Activated CD4-positive, alpha-beta T cell treated with anti-CD3 and anti-CD28 coated beads, Interleukin-2, Interleukin-4, amounts not matched to agents 100 ng/mL and 50 ng/mL, durations not matched to agents 16 hours and 8 hours (primary cell): ENCODE measurements at places on chromosomes 12 and 14.

DNA sequence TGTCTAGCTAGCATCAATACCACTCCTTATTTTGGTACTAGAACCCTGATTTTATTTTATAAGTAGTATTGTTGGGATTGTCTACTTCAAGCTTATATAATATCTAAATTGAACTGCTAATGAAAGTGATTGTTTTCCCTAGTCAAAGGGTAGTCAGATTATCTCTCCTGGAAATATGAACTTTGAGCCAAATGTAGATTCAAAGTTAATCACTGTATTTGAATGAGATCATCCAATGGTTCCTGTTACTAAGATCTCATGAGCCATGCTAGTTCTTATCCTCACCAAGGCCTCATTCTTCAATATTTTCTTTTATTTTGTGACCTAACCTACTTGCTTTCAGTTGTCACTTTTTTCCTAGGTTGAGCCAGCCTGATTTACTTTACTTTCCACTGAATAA, 276.7 kb downstream of the RASSF9 start:
- no peak for DNase-seq

DNA sequence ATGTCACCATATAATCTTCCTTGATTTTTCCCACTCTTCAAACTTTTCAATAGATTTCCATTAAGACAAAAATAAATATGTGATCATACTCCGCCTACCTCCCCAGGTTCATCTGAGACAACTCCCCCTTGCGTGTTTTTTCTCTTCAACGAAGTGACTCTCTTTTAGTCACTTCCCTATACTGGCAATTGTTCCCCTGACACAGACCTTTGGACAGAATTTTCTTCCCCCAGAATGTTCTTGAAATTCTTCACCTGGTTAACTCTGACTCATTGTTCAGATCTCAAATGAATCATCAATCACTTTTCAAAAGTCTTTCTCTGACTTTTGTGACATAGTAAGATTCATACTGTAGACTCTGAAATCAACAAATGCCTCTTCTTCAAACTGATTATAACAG, 727.3 kb upstream of the LMO3 start:
- DNase-seq, result no peak

GRCh38 chr14:96362071-96362964, 823 bp downstream of the ATG2B start:
- peak; percentile 72 for DNase-seq

DNA sequence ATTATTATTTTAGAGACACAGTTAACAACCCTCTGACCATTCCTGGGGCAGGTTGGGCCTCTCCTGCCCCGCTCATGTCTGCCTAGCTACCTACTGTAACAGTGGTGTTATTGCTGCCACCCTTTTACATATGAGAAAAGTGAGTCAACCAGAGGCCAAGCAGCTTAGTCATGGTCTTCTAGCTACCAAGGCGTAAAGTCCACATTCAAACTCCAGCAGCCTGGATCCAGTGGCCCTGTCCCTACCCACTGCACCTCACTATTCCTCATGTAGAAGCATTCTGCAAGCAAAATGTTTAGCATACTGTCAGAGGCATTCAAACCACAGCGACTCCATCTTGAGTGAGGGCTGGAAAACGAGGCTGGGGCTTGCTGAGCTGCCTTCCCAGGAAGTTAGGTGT, 95.8 kb downstream of the SLC15A4 start:
- no peak for DNase-seq

DNA sequence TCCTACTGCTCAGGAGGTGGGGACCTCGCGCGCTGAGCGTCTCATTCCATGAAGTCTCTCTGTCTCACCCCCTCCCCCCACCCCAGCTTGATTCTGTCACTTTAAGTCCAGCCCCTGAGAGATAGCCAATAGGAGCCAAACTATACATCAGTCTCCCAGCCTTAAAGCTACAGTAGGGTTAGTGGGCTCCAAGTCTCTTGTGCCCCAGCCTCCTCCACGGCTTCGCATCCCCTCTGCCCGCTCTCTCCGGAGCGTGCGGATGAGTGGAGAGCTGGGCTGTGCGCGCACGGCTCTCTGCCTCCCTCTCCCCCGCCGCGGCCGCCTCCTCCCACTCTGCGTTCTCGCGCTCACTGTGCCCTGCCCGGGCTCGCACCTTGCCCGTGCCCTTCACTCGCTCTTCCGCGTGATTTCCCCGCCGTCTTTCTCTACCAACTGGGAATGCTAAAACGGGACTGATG, at the start of gene ESRRB:
ESRRB (plus strand) TSS at position 191 of the 458 bp plus-strand sequence; CDS start at position 456, 265 bp downstream.
- no peak for DNase-seq

DNA sequence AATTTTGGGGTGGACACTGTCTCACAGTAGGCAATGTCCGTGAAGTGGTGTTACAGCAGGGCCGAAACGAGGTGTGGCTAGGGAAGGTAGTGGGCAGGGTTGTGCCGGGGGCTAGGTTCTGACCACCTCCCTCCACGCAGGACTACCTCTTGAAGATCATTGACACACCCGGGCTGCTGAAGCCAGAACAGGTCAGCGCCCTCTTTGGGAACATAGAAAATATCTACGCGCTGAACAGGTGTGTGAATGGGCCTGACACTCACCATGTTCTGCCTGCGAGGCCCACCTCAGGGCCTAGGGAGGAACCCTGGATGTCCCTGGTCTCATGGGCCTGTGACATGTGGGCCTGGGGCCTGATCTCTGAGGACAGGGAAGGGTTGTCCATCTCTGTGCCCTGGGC, 24.6 kb downstream of the PLEKHG3 start:
- DNase-seq, result no peak

GRCh38 chr14:44833376-44834060, 128.2 kb downstream of the KLHL28 start:
- DNase-seq, result no peak

- DNase-seq, result no peak
These were observed 492.1 kb upstream of the TMEM132C start for GRCh38 chr12:127774828-127775227.

GRCh38 chr14:21192875-21193535, 37.1 kb upstream of the OR5AU1 start:
- no peak for DNase-seq

GRCh38 chr14:20219033-20219432, 4.5 kb upstream of the OR11H6 start:
- DNase-seq, result no peak

GRCh38 chr12:96448300-96448699, 41.1 kb upstream of the CFAP54 start:
- no peak for DNase-seq

DNA sequence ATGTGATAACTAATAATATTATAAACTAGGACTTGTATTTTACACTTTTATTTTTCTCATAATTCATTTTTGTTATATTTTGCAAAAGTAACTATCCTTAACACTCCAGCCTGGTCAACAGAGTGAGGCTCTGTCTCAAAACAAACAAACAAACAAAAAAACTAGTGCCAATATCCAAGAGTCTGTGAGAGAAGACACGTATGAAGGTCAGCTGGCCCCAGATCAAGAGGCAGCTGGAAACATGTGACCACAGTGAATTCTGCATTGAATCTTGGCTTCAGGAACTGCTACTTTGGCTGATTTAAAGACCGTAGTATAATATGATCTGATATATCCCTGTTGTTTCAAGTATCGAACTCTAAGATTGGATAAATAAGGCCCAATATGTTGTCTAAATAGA, 47.0 kb downstream of the ESR2 start:
- DNase-seq, result no peak

- DNase-seq, result no peak
These were observed 1.5 kb downstream of the CIPC start for GRCh38 chr14:77099425-77100167.

- no peak for DNase-seq
These were observed 67.1 kb upstream of the SINHCAF start for GRCh38 chr12:31393004-31393550.

DNA sequence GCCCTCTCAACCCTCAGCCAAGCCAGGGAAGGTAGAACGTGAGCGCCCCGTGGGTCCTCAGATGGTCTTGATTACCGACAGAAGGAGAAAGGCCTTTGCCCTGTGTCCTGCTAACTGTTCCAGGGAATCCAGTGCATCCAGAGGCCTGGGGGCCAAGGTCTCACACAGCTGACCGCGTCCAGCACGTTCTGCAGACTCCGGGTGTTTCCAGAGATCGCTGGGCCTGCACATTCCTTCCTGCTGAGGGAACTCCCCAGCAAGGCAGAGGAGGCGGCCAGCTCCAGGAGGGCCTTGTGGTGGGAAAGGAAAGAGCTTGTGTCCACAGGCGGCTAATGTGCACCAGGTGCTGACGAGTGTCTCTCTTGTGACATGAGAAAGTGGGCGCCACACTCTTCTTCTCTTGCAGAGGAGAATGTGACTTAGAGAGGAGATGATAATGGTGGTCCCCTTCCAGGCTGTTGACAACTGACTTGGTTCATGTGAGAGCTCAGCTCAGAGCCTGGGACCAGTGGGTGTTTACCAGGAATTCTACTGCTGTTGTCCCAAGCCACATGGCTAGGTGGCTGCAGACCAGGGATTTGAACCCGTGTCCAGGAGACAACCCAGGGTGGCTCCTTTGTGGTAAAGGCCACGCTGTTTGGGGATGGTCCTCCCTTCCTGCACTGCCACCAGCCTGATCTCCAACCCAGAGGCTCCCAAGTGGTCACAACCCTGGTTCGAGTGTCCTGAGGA, 46.8 kb upstream of the DLK1 start:
- DNase-seq, result no peak

DNA sequence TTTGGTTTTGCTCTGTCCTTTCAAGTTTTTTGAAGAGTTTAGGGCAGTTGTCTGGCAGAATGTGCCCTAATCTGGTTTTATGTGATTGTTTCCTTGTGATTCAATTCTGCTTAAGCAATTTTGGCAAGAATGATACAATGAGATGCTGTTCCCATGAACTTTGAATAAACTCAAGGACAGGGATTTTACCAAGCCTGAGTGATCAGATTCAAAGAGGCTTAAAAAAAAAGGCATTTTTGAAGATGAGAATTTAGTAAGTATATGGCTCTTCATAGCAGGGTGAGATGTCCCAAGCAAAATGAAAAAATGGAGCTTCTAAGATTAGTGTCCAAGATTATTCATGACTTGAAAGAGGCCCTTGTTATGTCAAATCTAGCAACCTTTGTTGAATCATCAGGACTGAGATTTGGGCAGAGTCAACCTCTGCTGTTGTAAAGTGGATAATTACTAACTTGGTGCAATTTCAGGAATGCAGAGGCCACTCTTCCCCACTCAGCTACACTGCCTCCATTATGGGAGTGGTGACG, 180.6 kb upstream of the NUDT4 start:
- no peak for DNase-seq

DNA sequence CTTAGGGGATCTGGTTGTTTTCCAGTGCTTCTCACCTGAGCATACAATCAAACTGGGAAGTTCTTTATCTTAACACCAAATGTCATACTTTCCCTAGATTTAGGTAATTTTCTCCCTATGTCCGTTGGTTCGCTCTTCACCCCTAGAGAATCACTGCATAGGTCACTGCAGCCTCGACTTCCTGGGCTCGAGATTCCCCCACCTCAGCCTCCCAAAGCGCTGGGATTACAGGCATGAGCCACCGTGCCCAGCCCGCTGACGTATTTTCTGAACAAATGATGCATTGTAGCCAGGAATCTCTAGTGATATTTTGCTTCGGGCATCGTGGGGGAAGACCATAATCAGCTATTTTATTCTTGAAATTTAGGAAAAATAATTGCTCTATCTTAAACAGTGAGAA, 1.1 kb upstream of the RPL41 start:
- DNase-seq, result no peak

GRCh38 chr12:88310666-88311065, 168.6 kb downstream of the TMTC3 start:
- DNase-seq, result no peak
